ENCODE measurements at places on chromosomes 2 and 18. TPM values are rescaled to one million over a fixed set of nuclear protein-coding genes. Genes with fewer than 3 reads are reported as not detected.

- no peak for DNase-seq
These were observed 7.6 kb downstream of the DLX1 start for GRCh38 chr2:172092716-172093415.

DNA sequence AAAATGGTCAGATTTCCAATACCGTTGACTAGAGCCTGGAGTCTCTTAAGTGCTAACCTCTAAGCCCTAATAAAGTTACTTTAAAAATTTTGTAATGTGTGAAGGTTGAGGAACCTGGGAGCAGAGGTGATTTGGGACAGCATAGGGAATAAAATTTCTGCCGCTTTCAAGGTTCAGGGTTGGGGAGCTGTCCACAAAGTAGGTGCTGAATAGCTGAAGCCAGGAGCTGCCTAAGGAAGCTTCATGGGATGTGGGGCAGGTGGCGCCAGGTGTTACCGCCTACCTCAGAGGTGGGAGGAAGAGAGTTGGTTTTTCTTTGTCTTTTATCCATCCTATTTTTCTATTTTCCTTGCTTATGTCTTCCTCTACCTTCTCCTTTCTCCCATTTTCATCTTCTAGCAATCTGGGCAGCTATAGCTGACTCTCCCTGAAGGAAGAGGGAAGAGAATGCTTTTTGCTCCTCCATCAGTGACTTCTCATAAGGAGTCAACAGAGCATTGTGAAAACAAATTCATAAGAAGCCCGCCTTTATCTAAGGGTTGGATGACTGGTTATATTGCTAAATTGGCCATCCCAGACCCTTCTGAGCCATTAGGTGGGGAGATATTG lies 178.7 kb downstream of the CLIP4 start:
- no peak for DNase-seq

DNA sequence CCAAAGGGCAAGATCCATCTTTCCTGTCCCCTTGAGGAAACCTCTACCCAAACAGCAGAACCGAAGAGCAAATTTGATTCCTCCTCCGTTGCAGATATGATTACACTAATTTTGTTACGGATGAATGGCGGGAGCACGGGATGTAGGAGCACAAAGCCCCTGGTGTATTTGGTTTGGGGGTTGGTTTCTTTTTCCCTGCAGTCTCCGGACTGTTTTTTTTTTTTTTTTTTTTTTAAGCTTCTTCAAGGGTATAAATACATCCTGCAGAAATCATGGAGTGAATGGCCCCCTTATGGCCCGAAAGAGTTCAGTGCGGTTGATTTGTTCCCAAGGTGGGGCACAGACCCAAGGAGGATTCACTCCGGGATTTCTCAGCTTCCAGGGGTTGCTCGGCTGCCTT lies 135.3 kb upstream of the SH3BP4 start:
- DNase-seq, result no peak

GRCh38 chr2:40363231-40363630 lies 88.7 kb downstream of the SLC8A1 start:
- no peak for DNase-seq

DNA sequence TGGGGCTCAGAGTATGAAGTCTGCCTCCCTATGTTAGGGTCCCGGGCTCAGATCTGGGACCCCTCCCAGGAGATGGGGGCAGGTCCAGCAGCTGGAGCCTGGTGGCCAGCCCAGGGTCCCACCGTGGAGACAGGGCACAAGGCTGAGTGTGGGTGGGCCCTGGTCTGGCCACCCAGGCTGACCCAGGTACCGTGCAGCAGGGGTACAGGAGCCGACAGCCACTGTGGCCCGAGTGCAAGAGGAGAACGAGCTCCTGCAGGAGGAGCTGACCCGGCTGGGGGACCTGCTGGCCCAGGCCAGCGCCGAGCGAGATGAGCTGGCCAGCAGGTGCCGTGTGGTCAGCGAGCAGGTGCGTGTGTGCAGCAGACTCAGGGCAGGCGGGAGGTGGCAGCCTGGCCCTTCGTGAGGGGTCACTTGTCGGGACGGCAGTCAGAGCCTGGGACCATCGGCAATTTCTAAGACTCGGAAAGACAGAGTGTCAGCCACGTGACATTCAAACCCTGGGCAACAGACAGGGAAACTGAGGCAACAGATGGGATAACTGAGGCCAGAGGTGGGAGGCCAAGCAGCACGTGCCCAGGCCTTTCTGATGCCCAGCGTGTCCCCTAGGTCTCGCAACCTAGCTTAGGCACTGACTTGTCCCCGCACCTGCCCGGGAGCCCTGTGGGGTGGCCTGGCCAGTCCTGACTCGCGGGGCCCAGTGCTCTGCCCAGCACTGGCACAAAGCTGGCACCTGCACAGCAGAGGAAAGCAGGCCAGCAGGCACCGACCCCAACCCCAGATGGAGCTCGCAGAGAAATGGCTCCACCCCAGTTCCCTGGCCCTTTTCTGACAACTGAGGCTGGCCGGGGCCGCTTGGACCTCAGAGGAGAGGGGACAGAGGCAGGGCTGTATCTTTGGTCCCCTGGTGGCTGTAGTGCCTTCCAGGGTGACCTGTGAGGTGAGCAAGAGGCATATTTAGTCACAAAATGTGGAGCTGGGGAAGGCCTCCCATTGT lies 13.9 kb downstream of the CROCC2 start:
- no peak for DNase-seq

GRCh38 chr18:2538236-2538635 lies 33.1 kb downstream of the METTL4 start:
- DNase-seq, result no peak

The VIL1 gene
- not detected for total RNA-seq

The PLCL1 gene
- total RNA-seq, result not detected

DNA sequence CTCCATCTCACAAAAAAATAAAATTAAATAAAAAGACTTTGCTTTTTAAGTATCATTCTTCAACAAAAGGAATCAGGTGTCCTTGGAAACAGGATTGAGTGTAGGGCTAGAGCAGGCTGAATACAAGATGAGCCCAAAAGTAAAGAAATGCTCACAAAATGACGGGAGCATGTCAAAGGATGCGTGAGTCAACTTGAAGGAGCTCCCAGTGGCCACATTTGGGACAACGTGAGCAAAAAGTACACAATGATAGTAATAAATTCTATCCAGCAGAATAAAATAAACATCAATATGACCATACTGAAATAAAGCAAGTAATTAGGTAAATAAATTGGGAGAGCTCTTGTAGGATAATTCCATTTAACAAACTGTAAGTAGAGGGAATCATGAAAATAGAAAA lies 220.7 kb downstream of the PHLPP1 start:
- DNase-seq, result no peak

DNA sequence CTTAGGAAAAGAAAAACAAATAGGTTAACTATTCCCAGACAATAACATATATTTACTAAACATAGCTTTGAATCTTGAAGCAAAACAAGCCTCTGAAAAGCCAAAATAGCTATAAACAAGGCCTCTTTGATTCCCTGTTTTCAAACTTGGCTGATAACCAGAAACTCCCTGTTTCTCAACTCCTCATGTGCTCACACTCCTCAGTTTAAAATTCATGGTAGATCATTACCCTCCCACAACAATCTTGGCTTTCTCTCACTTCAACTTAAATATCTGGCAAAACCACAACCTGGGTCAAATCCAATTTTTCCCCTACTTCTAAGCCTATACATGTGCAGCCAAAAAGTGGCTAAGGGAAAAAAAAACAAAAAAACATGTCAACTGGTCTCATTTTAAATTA lies 15.6 kb downstream of the SUCLG1 start:
- DNase-seq, result no peak

DNA sequence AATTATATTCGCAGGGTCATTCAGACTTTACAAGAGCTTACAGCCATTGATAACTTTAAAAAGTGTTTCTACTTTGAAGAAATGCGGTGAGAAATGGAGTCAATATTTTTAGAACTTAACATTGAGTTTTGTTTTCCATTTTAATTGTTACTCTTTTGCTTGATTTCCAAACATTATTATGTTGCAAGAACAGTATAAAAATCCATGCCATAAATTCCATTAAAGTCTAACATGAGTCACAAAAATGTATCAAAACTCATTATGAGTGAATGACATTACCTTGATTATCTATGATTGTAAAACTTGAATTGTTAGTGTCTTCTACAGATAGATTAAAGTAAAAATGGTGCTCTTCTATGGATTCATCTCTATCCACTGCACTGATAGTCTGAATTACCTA lies 92.6 kb downstream of the CDH19 start:
- no peak for DNase-seq

DNA sequence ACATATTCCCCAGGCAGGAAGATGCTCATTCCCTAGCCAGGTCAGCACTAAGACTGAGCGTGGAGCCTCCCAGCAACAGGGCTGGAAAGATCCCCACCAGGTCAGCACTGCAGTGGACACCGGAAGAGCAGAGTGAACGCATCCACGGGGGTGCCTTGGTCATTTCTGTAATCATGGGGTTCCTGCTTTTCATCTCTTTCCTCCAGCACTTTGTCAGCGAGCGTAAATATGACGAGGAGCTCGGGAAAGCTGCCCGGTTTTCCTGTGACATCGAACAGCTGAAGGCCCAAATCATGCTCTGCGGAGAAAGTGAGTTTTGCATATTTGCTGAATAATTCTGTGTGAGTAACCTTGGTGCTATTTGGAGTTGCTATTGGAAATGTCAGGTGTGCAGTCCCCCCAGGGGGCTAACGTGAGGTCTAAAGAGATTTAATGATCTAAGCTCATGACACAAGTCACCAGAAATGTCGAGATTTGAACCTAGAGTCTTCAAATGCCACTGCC lies 40.1 kb downstream of the KCTD18 start:
- DNase-seq, result no peak

DNA sequence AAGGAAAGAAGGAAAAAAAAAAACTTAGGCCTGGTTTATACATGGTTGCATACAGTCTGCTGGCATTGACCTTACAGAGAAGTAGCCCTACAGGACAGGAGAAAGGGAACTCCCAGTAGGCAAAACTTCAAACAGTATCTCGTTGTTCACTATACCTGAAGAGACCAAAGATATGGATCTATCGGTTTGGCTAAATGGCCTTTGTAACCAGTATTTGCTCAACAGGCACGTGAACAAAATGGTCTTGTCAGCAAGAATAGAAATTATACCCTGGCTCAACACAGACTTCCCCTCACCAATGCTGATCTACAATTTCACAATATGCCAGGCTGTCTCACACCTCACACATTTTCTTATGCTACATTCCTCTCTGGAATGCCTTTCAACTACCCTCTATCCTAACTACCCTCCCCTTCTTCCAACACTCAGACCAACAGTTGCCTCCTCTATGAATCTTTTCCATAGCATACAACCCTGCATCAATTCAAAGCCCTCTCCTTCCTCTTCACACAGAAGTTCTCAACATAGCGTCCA lies 13.7 kb downstream of the HYCC2 start:
- DNase-seq, result no peak

The KCNG2 gene
- total RNA-seq, result not detected

The CDKL4 gene
- not detected for total RNA-seq

GRCh38 chr2:21787941-21788340 lies 664.2 kb downstream of the TDRD15 start:
- DNase-seq, result no peak

- DNase-seq, result no peak
These were observed 926.9 kb downstream of the TSN start for GRCh38 chr2:122682356-122682755.

DNA sequence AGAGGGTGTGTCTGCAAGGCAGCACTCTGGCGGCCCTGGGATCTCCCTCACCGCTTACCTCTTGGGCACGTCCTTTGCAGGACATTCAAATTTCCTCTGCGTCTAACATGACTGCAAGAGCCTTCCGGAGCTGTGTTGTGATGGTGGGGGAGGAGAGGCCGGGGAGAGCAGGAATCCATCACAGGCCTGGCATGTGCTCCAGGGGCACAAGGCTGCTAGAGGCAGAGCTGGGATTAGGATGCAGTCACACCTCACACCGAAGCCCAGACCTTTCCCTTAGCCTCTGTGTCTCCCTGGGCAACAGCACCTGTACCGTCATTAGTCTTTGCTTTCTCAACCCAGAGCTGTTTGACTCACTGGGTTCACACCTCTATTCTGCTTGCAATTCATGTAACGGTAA lies 111.3 kb downstream of the CMPK2 start:
- no peak for DNase-seq

- no peak for DNase-seq
These were observed 406.4 kb downstream of the LRP1B start for GRCh38 chr2:141724426-141724825.

DNA sequence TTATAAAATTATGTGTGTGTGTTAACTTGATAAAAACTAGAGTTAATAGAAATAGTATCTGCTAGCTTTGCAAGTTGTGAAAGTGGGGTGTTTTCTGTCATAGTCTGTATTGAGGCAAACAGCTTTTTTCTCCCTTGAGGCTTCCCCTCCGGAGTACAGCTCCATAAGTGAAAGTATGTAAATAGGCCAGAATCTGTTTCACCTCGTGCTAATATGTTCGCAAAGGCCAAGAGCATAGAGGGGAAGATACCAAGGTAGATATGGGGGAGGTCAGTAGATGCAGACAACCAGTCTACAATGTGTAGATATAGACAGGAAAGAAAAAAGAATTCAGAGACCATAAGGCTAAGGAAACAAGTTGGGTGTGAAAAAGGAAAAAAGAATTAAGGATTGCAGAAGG lies 72.9 kb downstream of the PTRHD1 start:
- DNase-seq, result no peak

GRCh38 chr2:123993728-123994323 lies 31.3 kb upstream of the CNTNAP5 start:
- DNase-seq, result peak; percentile 2

GRCh38 chr2:943821-944220 lies 6.8 kb upstream of the SNTG2 start:
- DNase-seq, result no peak

DNA sequence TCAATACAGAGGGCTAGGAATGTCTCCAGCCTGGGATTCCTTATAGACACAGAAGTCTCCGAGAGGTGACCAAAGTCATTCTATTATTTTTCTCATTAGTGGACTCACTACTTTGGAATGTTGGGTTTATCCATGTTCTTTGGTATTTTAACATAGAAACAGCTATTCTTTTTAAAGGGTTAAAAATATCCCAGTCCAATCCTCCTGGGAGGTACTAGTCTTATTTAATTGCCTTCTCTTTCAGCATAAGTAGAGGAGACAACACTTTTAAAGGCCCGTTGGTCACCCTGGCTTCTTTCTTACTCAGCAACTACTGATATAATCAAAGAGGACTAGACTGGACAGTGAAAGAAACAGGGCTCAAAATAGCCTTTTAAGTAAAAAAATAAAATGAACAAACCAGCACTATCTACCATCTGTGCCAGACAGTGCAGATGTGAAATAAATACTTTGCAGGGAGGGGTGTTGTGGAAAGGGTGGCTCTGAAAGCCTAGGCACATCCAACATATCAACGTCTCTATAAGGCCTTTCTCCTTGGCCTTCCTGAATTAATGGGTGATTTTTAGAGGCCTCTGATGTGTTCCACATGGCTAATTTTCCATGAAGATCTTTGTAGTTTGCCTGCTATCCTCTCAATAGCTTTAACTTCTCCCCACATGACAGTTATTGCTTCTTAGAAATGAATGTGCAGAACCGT lies 334.4 kb upstream of the THUMPD2 start:
- DNase-seq, result no peak

The ANKRD30B gene
- not detected for total RNA-seq

GRCh38 chr2:159265171-159265576 lies 21.3 kb downstream of the WDSUB1 start:
- peak; percentile 82 for DNase-seq

DNA sequence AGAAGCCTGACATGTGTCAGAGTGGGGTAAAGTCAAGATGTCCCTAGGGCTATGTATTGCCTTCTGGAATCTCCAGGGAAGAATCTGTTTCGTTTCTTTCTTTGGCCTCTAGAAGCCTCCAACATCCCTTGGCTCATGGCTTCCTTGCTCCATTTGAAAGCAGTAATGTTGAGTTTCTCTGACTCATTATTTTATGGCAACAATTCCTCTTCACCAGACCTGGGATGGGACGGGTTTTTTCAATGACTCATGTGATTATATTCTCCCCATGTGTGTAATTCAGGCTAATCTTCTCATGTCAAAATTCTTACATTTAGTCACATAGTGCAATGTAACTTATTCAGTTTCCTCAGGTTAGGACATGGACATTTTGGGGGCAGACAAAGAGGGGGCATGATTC lies 1038.6 kb downstream of the CBLN2 start:
- DNase-seq, result peak; percentile 16

All from foreskin keratinocyte (primary cell).